Subcutaneous preadipocyte (primary cell): ENCODE measurements at places on chromosomes 2 and 18. TPM values are rescaled to one million over a fixed set of nuclear protein-coding genes. Genes with fewer than 3 reads are reported as not detected.

The SP110 gene
- total RNA-seq, result 8.4 and 17.3 TPM in 2 replicates

The LGALSL gene
- 2.7 and 2.9 TPM in 2 replicates for total RNA-seq

The TP53I3 gene
- total RNA-seq, result 23.9 and 40.4 TPM in 2 replicates

The DOK6 gene
- total RNA-seq, result 0.37 TPM in 1 of 2 replicates, not detected in the other

The HOXD12 gene
- not detected in 2 replicates for total RNA-seq
